Activated CD8-positive, alpha-beta T cell treated with anti-CD3 and anti-CD28 coated beads for 36 hours (primary cell): ENCODE measurements at places on chromosomes 1 and 21. TPM values are rescaled to one million over a fixed set of nuclear protein-coding genes. Genes with fewer than 3 reads are reported as not detected.

DNA sequence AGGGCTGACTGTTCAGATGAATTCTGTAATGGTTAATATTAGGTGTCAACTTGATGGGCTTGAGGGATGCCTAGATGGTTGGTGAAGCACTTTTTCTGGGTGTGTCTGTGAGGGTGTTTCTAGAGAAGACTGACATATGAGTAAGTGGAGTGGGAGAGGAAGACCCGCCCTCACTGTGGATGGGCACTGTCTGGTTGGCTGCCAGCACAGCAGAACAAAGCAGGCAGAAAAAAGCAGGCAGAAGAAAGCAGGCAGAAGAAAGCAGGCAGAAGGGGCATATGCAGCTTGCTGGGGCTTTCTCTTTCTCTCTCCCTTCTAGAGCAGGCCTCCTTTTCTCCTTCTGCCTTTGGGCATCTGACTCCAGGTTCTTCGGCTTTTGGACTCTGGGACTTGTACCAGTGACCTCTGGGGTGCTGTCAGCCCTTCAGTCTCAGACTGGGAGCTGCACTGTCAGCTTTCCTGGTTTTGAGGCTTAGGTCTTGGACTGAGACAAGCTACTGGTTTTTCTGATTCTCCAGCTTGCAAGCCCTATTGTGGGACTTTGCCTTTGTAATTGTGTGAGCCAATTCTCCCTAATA lies 42.9 kb upstream of the CD2 start:
- peak; percentile 58 for DNase-seq

KRTAP10-12 gene
- not detected for total RNA-seq

ERICH3 gene
- total RNA-seq: not detected

SPRR2B gene
- total RNA-seq: not detected

KCNE1 gene
- total RNA-seq: not detected

- DNase-seq: peak; percentile 38
These were observed 85.1 kb upstream of the RHOU start for GRCh38 chr1:228650141-228650540.

GRCh38 chr1:231376875-231377549 lies 38.9 kb downstream of the SPRTN start:
- peak; percentile 53 for DNase-seq

- DNase-seq: no peak
These were observed 237.5 kb downstream of the HMCN1 start for GRCh38 chr1:185971688-185972087.

- no peak for DNase-seq
These were observed 1962.5 kb downstream of the MRPL39 start for GRCh38 chr21:23644768-23645167.

DNA sequence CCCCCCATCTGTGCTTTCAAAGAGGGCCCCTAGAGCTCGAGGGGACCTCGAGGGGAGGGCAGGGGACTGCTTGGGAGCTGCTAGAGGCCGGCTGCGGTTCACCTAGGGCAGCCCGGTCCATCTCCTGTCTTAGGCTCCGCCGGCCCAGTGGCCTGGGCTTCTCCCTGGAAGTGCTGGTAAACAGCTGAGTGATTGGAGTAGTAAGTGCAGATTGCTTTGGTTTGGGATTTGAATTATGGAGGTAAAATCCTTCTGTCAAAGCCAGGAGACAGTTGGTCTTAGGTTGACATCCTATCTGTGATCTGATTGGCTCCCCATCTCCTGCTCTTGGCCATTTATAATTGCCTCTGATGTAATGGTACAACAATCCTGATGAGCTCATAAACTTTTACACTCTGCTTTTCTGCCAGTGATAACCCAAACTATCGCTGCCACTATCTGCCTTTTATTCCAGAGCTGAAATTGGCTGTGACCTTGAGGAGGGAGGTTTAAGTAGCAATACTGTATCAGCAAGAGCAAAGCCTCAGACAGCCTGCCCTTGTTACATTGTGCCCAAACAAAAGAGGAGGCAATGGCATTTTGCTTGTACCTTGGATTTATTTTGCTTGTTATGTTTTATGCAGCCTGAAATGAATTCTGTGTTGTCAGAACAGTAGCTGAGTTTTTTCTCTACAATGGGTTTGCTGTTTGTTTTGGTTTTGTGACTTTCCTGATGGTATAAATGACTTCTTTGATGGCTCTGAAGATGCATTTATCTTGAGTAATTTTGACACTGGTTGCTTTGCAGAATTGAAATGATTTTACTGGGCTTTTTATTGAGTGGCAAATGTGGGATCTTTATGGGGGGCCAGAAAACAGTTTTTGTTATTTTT lies 2.4 kb downstream of the ARID1A start:
- DNase-seq: peak; percentile 59

- no peak for DNase-seq
These were observed 893.4 kb upstream of the ADGRL4 start for GRCh38 chr1:79899914-79900313.

CYYR1 gene
- not detected for total RNA-seq

DNA sequence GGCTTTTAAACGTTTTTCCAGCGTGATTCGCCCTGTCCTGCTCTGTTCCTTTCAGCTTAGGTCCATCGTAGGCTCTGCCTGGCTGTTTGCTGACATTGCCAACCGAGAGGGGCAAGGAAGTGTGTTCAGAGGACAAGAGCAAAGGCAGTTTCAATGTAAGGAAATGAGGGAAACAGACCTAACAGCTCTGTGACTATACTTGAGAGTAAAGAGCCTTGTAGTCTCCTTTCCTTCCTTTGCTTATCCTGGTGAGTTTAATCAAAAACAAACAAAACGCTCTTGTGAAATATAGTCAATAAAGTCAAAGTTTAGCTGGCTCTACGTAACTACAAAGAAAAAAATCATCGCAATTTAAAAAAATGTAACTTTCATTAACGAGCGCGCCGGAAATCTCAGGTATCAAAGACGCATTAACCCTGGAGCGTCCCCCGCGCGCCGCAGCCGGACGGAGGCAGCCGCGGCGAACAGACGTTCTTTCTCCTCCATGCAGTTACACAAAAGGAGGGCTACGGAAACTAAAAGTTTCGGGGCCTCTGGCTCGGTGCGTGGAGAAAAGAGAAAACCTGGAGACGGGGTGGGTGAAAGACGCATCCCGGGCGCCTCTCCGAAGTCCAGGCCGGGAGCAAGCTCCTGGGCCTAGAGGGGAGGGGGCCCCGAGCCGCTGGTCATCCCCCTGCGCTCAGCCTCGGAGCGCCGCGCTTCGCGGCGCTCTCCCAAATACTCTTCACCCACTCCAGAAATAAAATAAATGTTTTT lies 617 bp upstream of the ADGRL2 start:
- no peak for DNase-seq

DNA sequence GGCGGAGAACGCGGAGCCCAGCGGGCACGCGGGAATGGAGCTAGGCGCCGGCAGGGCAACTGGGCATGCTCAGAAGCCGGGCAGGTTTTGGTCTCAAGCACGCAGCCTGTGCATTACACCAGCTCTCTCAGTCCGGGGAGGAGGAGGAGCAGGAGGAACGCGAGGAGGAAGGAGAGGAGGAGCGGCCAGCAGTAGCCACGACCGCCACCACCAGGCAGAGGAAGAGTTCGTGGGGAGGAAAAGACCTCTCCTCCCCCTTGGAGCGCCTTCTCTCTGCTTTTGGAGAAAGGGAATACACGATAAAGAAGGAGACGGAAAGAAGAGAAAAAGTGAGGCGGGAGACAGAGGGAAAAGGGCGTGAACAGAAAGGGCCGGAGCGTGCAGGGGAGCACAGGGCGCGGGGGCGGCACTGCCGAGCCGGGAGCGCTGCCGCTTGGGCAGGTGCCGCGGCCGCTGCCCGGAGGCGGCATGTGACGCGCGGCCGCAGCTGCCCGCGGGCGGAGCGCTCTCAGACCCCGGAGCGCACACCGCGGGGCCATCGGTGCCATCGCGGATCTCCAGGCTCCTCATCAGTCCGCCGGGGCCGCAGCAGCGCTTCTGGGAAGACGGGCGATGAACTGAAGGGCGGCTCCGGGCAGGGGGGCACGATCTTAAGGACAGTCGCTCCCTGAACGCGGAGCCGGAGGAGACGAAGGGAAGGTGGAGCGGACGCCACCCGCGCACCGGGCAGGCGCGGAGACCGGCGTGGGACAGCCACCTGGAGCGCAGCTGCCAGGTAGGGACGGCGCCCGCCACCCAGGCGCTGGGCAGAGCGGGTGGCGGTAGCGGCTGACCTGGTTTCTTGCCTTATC lies at the start of gene CHRM3:
TSS of gene CHRM3 (plus strand) at position 116 of the 851 bp plus-strand sequence. CDS start 520,884 bp downstream, outside the sequence.
- DNase-seq: peak; percentile 31

S100A8 gene
- not detected for total RNA-seq

LIN28A gene
- total RNA-seq: not detected

FCGR2B gene
- total RNA-seq: not detected

DNA sequence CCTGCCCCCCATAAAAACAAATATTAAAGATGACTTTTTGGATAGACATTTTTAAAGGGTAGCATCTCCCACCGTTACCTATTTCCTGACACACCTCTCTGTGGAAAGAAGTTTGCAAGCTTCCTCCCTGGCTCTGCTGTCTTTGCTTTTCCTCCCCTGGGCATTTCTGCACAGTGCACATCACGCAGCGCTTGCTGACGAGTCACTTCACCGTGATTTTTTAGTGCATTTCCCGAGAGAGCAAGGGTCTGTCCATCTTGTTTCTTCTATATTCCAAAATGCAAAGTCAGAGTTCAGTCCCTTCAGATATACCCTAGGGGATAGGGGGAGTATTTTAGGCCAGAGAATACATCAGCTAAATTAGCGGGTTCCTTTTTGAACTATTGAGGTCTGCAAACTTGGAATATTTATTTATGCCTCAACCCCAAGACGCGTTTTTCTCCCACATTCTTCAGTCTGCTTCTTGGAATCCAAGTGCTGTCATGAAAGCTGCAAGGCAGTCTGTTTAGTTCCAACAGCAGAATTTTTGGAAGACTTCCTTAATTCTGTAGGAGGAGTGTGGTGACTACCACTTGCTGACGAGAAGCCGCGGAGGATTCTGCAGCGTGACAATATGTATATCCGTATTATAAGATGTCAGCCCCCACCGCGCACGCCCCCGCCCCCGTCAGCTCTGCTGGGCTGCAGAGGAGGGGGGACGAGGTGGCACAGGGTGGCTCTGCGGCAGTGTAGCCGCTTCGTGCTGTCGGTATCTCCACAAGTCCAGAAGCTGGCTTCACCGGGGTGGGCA lies 22.4 kb downstream of the SMYD2 start:
- DNase-seq: no peak

GBP5 gene
- 163 TPM for total RNA-seq

- DNase-seq: peak; percentile 77
These were observed 2.3 kb downstream of the ANP32E start for GRCh38 chr1:150233359-150234308.

GRCh38 chr1:53449021-53449420 lies 10.2 kb upstream of the DMRTB1 start:
- no peak for DNase-seq

ARMH1 gene
- 165 TPM for total RNA-seq

GRCh38 chr1:170808216-170808885 lies 127.0 kb upstream of the MROH9 start:
- no peak for DNase-seq

PLA2G5 gene
- total RNA-seq: not detected

DNA sequence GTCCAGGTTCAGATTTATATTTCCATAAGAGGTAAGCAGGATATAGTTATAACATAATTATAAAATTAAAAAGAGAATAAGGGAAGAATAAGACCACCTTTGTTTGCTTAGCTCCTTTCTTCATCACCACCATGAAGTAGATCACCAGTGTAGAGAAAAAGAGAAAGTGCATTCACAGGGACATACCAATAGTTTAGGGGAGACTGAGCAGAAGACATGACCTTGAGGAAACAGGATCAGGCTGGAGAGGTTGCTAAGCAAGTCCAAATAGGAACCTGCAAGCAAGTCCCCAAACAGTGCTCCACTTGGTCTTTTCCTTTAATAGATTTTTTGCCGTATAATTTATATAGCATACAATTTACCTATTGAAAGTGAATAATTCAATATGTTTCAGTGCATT lies 63.0 kb downstream of the KCNT2 start:
- DNase-seq: no peak

GRCh38 chr1:203180611-203181330 lies 5.1 kb upstream of the MYBPH start:
- DNase-seq: no peak

DNA sequence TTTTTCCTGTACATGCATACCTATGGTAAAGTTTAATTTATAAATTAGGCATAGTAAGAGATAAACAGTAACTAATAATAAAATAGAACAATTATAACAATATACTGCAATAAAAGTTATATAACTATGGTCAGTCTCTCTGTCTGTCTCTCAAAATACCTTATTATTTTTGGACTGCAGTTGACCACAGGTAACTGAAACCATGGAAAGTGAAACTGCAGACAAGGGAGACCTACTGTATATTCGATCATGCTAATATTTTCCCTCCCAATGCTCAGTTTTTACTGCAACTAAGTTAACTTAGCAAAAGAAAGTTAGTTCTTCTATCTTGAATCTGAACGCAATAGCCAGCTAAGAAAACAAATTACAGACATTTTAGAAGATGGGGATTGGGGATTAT lies 12.3 kb upstream of the DHX9 start:
- DNase-seq: no peak

DNA sequence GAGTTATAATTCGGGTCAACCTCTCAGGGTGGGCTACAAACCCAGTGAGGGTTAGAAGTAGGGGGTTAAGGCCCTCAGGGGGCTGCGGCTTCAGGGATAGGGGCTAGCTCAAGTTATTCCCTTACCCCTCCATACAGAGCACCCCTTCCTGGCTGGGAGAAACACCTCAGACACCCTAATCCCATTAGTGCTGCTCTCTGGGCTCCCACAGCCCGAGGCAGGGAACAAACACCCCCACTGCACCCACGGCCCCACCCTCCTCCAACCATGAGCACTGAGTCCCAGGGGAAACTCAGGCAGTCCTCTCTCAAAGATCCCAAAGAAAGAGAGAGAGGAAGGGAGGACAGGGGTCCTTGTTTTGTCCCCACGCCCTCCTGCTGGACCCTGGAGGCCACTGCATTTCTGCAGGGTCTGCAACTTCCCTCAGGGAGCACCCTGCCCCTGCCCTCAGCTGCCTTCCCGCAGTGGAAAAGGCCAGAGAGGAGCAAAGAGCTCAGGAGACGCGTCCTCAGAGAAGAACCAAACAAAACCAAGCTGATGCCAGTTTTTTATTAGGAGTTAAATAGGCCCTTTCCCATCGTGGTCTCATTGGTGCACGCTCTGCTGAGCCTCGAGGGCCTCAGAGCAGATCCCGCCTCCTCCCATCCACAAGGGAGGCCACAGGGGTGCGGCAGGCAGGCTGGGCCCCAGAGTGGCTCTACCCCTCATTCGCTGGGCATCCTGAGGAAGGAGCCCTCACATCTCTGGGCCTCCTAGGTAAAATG lies 1.4 kb upstream of the S100A4 start:
- no peak for DNase-seq

DNA sequence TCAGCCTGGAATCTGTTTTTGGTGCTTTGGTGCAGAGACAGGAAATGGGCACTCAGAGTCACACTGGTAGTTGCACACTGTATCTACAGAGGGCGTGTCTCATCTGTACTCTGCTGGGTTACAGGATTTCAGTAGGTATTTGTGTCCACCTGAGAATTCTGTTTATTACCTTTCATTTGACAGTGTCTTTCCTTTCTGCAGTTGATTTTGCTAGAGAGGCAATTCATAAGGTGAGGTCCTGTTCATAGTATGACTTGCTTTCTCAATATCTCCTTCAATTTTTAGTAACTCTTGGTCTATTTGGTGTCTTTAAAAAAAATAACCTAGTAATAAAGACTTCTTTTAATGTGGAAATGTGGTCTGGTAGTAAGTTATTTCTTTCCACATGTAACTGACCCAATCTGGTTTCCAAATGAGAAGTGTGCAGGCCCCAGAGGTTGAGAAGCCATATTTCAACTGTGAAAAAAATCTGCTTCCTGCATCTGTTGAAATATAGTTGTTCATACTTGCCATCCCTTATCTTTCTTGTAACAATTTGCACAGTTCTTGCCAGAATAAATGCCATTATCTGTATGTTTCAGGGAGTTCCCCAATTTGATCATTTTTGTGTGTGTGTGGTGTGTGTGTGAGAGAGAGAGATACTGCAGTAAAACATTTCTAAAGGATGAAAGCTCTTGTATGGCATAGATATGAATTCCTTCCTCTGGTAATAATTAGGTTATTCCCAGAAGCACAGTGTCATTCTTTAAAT lies 78.4 kb upstream of the DNAJC6 start:
- DNase-seq: peak; percentile 27
